Stimulated activated CD4-positive, alpha-beta T cell treated with anti-CD3 and anti-CD28 coated beads, Interleukin-12 subunit alpha, Interleukin-12 subunit beta, amount 100 ng/mL, for 24 hours (primary cell): ENCODE measurements at places on chromosomes 4 and X.

- no peak for DNase-seq
Observed at GRCh38 chr4:188046657-188047056, 51.1 kb downstream of the ZFP42 start.

GRCh38 chr4:188161167-188161566, 21.9 kb downstream of the TRIML1 start:
- no peak for DNase-seq

DNA sequence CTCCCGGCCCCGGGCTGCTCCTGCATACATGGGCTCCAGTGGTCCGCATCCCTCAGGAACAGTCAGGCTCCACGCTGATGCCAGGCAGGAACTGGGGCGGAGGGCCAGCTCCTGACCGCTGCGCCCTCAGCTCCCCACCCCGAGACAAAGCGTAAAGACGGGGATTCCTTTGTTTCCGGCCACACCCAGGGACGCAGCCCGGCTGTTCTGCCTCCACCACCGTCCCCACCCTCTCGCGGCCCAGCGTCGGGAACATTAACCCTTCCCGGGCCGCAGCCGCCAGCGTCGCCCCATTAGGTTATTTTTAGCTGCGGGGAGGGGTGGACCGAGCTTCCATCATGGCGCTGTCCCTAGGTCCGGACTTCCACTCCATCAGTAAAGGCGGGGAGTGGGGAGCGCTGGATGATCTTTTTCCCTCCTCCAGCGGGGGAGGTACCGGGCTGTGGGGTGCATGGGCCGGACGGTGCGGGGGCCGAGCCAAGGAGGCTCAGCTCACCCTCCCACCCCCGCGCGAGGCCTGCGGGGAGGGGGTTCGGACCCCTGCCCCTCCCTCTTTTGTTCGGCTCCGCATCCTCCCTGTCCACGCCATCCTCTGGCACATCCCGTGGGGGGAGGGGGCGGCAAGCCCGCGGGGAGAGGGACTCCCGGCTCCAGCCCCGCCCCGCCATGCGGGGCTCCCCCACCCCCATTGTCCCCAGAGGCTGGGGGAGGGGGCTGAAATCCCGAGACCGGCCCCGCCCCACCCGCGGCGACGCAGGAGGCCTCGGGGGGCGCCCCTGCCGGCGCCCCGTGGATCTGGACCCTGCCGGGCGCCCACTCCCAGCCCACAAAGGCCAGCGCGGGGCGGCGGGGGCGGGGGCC, 5.3 kb downstream of the CRMP1 start:
- DNase-seq: no peak

DNA sequence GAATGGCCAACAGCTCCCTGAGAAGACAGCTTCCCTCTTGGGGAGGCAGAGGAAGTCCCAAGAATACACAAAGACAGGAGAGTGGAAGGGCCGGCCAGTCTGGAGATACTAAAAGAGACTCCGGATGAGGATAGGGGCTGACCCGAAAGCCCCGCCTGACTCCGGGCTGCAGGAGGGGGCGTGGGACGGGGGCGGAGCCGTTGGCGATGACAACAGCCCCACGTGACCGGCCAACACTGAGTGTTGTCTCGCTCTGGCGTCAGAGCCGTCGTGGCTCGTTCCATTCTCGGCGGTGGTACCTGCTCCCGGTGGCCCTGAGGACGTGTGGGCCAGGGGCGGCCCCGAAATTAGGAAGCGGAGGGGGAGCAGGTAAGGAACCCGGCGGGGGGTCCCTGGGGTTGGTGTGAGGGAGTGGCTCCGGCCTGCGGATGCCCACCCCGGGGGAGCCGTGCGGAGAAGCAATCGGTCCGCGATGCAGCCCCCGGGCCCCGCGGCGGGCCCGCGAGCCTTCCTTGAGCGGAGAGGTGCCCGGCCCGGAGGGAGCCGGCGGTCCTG, at the start of gene BEX4:
BEX4 (plus strand) TSS at position 239 of the 555 bp plus-strand sequence. CDS start 1,046 bp downstream, outside the sequence.
- DNase-seq: peak; percentile 74

- no peak for DNase-seq
Observed at GRCh38 chr4:158295053-158295452, 84.8 kb downstream of the TMEM144 start.

- no peak for DNase-seq
Observed at GRCh38 chr4:138537731-138538490, 295.8 kb upstream of the SLC7A11 start.

DNA sequence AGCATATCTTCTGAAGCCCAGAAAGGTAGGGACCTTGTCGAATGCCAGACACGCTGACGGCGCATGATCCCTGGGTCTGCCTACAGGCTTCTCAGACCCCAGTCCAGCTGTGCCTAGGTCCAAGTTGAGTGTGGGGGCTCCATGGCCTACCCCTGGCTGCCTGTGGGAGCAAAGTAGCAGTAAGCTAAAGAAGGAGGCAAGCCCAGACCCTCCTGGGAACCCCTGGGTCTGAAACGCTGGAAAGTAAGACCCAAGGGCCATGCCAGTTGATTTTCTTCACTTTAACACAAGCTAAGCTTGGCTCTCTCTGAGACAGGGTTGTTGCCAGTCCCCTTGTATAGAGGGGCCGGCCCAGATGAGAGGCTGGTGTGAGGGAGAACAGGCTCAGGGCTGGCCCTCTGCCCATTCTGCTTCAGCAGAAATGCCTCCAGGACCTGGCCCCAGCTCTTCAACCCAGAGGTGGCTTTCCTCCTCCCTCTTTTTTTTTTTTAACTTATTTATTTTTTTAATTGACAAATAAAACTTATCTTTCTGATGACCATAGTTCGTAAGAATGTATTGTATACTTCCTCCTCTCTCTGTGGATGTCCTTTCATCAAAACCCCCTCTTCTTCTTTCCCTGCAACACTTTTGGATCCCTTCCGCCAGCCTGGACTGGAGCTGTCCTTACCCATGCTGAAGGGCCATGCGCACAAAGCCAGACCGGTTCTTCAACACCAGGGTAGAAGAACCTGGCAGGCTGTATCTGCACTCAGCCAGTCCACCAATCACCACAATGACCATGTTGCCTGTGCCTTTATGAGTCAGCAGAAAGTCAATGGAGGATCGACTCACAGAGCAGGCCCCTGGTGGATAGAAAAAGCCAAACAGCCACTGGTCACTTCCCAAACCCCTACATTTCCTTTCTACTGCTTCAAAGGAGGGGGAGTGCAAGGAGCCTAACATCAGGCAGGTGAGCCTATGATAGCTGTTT, 7.1 kb downstream of the AWAT2 start:
- no peak for DNase-seq

DNA sequence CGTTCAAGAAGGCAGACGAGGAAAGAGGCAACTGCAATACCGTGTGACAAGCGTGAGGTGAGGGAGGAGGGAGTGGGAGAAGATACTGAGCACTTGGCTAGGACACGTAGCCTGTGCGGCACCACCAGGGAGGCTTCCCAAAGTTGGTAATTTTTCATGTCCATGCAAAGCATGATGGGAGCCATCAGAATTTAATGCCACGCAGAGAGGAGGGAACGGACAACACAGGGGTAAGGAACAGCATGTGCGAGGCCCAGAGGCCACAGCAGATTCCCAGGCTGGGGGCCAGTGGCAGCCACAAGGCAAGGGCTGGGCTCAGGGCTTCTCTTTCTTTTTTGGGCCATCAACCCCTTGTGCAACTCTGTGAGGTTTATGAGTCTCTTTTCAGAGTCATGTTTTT, 11.0 kb upstream of the CLDN24 start:
- DNase-seq: no peak

- DNase-seq: no peak
Observed at GRCh38 chr4:157222771-157223160, 2.2 kb downstream of the GRIA2 start.
